Renal cortex interstitium (tissue), 15 donors: ENCODE measurements at places on chromosomes 2 and 18. TPM values are rescaled to one million over a fixed set of nuclear protein-coding genes. Genes with fewer than 3 reads are reported as not detected.

GRCh38 chr18:24995056-24995455, 356.9 kb downstream of the ZNF521 start:
- no peak for DNase-seq

- no peak for DNase-seq
Observed at GRCh38 chr2:105610576-105611332, 134.0 kb upstream of the NCK2 start.

GRCh38 chr18:48989304-48990303, 38.8 kb upstream of the SMAD7 start:
- no peak for DNase-seq

- no peak for DNase-seq
Observed at GRCh38 chr18:79519751-79520477, 124.2 kb downstream of the NFATC1 start.

- no peak for DNase-seq
Observed at GRCh38 chr2:10908195-10908594, 3.5 kb upstream of the KCNF1 start.

DNA sequence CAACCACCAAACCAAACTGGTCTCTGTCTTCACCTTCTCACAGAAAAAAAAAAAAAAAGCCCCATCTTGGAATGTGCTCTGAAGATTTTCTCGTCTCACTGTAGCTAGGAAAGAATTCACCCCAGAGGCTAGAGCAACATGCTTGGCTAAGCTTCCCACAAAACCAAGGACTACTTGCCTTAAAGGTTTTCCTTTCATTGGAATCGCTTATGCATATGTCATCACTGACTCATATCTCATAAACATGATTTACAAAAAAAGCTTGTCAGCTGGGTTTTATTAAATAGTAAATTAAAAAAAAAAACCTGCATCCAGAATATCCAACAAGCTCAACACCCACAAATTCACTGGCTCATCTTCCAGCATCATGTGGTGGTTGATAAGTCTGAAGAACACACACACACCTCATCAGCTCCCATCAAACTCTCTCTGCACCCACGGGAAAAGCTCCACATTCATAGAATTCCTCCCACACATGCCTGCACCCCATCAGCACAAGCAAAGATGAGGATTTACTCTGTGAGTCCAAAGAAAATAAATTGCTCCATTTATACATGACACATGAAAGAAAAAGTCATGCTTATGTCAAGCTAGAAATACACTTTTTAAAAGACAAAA, 182.0 kb upstream of the TRIB2 start:
- no peak for DNase-seq

- no peak for DNase-seq
Observed at GRCh38 chr2:171541202-171541887, 19.1 kb downstream of the CYBRD1 start.

DNA sequence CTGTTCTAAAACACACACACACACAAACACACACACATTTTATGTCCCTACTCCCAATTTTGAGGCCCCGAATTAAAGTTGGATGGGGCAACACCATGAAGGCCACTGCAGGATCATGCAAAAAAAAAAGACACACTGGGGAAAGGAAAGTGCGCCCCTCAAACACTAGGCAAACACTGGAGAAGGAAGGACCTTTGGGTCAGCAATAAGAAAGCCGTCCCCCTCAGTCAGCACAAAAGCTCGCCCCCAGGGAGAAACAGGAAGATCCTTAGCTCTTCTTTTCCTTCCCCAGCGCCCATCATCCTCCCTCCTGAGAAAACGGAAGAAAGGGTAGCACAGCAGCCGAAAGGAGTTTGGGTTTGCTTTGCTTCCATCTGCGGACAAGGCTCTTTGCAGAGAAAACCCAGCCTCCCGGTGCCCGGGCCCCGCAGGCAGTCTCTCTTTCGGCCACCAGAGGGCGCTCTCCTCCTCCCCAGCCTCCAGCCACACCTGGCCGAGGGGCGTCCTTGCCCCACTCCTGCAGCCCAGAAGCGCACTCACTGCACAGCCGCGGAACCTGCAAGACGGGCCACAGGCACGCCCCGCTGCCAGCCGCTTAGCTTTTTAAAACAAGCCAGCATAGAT, 248.5 kb downstream of the CDH20 start:
- peak; percentile 59 for DNase-seq

GRCh38 chr2:212535996-212536816, 2.4 kb downstream of the ERBB4 start:
- no peak for DNase-seq

DNA sequence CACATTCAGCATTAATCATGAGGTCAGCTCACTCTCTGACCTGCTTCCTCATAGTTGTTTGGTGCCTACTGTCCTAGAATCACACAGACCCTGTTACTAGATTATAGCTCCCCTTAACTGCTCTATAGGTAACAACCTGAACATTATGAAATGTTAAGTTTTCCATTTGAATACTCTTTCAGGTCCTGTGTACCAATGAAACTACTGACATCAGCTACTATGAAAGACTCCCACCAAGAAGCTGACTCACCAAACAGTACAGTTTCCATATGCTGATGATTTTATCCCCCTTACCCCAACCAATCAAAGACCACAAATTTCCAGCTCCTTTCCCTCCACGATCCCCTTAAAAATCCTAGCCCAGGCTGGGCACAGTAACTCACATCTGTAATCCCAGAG, 56.3 kb downstream of the SRBD1 start:
- no peak for DNase-seq

RPRM gene
- polyA plus RNA-seq, result 6.7 TPM

SAG gene
- polyA plus RNA-seq, result 0.32 TPM

OBSL1 gene
- 199 TPM for polyA plus RNA-seq

ALKAL2 gene
- polyA plus RNA-seq, result 6.6 TPM

CHRNG gene
- polyA plus RNA-seq, result 1.2 TPM

PSMA8 gene
- not detected for polyA plus RNA-seq

ZNF638 gene
- 231 TPM for polyA plus RNA-seq

FAM110C gene
- polyA plus RNA-seq, result 8.9 TPM

CEBPZ gene
- 75.8 TPM for polyA plus RNA-seq

KLF11 gene
- polyA plus RNA-seq, result 23.6 TPM
